ENCODE measurements at places on chromosomes 7 and 10. TPM values are rescaled to one million over a fixed set of nuclear protein-coding genes. Genes with fewer than 3 reads are reported as not detected.

Gene TMEM176A
- 82.9 TPM for total RNA-seq

Gene TRIM50
- total RNA-seq = 0.26 TPM

Gene AGK
- total RNA-seq = 22.4 TPM

Gene TAS2R4
- 2.1 TPM for total RNA-seq

Gene SEC61G
- total RNA-seq = 165 TPM

GRCh38 chr10:112335111-112335867 lies 38.6 kb upstream of the ACSL5 start:
- no peak for DNase-seq

GRCh38 chr7:82567356-82567755 lies 123.8 kb upstream of the CACNA2D1 start:
- DNase-seq = no peak

DNA sequence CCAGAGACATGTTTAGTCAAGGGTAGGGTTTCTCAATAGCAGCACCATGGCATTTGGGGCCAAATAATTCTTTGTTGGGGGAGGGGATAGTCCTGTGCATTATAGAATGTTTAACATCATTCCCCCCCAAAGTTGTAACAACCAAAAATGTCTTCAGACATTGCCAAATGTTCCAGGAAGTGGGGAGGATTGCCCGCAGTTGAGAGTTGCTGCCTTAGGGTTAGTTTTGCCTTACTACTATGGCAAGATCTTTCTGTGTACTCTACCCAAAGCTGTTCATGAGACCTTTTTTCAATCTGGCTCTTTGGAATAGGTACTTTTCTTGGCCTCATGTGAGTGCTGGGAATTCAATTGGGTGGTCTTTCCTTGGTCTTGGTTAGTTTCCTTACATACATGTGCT lies 34.1 kb downstream of the SAMD8 start:
- no peak for DNase-seq

DNA sequence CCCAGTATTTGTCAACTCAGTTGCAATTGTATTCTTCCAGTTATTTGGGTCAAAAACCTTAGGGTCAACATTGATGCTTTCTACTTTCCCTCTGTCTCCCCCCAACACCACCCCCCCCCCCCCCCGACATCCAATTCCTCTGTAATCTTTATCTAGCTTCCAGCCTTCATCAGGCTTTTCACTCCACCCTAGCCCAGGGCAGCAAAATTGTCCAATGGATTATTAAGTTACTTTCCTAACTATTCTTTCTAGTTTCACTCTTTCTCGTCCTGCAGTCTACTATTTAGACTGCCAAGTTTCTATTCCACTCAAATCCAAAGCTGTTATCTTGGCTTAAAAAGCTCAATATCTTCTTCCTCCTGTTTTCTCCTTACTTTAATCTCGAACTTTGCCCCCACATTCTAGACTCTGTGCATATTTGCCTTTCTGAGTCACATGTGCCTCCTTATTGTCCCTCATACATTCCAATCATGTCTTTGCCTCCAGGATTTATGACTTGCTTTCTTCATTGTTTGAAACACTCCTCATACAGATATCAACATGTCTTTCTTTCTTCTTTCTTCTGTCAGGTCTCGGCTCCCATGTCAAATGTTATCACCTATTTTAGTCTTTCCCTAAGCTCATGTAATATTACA lies 196.6 kb upstream of the TMEM196 start:
- DNase-seq = no peak

DNA sequence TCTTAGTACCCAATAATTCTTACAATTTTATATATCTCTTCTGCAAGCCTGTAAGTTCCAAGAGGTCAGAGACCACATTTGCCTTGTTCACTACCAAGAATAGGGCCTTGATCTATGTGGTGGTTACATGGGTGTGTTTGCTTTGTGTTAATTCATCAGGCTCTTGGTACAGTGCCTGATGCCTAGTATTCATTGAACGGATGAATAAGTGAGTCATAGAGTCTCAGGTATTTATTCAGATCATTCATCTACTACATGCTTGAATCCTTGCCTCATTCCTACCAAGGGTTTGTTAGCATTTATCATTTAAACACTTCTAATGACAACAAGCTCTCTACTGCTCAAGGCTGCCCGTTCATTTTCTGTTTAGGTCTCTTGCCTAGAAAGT lies 11.3 kb upstream of the SGPL1 start:
- DNase-seq = no peak

DNA sequence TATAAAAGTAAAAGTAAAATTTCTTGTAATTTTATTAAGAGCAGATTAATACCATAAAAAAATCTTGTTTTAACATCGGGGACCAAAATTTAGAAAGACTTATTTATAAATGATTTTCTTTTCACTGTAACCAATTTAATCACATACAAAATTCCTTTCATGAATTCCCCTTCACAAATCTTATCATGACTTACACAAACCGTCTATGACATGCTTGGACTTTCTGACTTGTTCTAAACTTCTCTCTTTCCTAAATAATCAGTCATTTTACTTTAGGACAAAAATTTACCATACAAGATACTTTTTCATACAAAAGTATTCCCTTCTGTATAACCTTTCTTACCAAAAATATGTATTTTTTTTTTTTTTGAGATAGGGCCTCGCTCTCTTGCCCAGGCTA lies 9.3 kb downstream of the CROT start:
- DNase-seq = no peak

- DNase-seq = no peak
Measured at GRCh38 chr10:13776861-13777311, 190.1 kb downstream of the PRPF18 start.

DNA sequence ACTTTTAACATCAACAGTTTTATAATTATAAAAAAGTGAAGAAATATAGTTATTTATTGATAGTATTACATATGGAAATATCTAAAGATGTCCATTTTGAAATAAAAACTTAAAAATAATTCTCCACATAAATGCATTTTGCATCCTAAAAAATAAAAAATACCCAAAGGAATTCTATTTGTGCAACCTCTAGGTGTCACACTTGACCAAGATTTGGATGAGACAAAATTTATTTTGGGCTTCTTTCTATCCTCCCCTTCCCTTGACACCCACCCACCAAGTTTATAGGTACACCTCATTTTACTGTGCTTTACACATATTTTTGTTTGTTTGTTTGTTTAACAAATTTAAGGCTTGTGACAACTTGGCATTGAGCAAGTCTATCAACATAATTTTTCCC lies 3.3 kb upstream of the THSD7A start:
- DNase-seq = no peak

DNA sequence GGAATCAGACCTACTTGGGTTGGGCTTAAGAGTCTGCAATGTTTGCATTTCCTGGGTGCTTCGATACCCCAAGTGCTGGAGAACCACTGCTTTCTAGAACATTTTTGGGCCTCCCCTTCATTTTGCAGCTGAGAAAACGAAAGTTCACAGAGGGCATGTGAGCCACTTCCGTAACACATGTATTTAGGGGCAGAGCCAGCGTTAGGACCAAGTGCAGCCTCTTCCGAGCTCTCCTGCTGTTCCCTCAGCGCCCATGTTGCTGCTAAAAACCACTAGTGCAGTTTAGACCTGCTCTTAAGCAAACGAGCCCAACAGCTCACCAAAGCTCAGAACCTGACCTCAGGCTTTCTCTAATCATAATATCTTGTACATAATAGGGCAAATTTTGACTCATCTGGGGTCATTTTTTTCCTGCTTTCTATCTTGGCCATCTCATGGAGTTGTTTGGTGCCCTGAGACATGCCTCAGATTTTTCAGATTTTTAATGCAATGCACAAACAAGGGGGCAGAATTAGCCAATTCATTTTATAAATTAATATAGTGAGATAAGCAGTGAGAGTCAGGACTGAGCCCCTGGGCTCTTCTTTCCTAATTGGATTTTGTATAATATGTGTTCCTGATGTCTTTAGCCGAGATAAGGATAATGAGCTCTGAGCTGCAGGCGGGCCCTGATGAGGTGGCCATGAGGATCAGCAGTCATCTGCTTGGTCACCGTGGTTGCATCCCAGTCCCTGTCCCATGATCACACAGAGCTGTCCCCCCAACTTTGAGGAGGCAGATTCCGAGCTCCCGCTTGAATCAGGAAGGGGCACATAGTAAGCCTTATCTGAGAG lies 12.9 kb downstream of the BAG3 start:
- no peak for DNase-seq

GRCh38 chr10:120573355-120573754 lies 116.3 kb downstream of the PLPP4 start:
- DNase-seq = no peak

DNA sequence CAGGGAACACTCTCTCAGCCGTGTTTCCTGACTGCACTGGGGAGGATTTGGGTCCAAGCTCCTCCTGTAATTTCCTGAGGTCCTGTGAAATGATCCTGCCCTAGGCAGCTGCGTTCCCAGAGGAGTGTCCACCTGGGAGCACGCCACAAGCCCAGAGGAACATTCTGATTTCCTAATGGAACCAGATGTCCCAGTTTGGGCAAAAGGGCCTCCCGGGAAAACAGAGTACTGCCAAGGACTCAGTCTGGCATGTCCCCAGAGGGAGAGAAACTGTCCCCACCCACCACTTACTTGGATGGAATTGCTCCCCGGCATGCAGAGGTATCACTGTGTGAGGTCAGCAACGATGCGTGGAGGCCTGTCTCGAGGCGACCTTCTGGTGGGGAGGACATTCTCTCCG lies 34.5 kb downstream of the ASB13 start:
- no peak for DNase-seq

DNA sequence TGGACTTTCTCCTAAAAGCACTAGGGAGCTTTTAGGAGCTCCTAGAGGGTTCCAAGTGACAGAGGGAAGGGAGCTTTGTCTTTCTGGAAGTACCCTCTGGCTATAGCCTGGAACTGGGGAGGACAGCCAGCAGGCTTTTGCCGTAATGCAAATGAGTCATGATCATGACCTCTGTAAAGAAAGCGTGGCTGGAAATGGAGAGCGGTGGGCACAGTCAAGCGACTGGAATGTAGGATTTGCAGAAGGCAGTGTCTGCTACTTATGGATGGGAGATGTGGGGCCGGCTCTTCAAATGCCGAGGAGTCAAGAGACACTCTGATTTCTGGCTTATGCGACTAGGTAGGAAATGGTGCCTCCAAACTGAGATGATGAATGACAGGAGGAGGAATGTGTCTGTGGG lies 34.6 kb upstream of the PLPP4 start:
- DNase-seq = no peak

DNA sequence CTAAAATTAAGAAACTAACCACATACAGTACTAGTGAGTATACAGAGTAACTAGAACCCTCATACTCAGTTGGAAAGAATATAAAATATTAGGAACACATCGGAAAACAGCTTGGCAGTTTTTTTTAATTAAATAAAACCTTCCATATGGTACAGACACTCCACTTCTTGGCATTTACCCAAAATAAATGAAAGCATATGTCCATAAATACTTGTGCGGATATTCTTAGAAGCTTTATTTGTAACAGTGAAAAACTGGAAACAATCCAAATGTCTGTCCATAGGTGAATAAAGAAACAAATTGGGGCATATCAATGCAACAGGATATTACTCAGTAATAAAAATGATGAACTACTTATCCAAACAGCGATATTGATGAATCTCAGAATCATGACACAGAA lies 410.0 kb downstream of the HTR7 start:
- DNase-seq = no peak

- no peak for DNase-seq
Measured at GRCh38 chr10:47283101-47283630, 16.8 kb upstream of the GDF10 start.

GRCh38 chr7:79182283-79182682 lies 271.2 kb downstream of the MAGI2 start:
- DNase-seq = no peak

DNA sequence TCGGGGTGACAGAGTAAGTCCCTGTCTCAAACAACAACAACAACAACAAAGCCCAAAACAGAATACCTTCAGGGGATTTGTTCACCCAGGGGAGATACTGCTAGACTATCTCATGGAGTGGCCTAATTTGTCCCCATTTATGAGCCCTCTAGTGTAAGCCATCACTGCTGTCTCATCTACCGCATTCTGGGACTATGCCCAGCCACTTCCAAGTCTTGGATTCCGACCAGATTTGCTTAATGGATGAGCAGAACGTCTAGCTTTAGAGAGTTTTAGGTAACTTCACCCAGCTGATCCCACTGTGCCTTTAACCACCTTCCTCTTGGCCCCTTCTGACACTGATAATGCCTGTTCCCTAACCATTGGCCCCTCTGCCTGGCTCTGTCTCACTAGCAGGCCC lies 47.1 kb downstream of the PAPSS2 start:
- DNase-seq = no peak

DNA sequence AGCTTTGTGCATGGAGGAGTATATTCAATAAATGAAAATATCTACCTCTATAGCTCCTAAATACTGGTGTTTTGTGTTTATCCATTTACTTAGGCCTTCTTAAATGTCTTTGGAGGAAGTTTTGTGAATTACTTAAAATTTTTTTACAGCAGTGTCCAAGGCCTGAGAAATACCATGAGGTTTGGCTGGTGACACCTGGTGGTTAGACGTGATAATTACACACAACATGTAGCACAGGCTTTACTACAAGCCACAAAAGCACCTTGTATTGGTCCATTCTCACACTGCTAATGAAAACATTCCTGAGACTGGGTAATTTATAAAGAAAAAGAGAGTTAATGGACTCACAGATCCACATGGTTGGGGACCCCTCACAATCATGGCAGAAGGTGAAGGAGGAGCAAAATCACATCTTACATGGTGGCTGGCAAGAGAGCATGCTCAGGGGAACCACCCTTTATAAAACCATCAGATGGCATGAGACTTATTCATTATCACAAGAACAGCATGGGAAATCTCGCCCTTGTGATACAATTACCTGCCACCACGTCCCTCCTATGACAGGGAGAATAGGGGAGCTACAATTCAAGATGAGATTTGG lies 20.6 kb downstream of the HYAL4 start:
- peak; percentile 25 for DNase-seq

DNA sequence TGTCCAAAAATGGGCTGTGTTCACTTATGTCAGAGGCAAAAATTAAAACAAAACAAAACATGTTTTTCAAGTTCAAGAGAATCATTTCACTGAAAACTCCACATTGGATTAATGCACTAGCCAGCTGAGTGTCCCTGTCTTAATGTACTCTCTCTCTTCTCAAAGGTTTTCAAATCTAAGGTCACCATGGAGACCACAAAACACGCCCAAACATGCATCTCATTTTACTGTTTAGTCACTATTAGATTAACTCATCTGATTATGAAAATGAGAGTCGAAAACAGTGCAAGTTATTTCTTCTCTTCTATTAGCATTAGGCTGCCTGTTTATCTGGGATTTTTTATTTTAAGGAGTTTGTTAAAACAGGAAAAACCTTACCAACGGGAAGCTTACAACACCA lies 70.8 kb upstream of the ASAH2 start:
- no peak for DNase-seq

DNA sequence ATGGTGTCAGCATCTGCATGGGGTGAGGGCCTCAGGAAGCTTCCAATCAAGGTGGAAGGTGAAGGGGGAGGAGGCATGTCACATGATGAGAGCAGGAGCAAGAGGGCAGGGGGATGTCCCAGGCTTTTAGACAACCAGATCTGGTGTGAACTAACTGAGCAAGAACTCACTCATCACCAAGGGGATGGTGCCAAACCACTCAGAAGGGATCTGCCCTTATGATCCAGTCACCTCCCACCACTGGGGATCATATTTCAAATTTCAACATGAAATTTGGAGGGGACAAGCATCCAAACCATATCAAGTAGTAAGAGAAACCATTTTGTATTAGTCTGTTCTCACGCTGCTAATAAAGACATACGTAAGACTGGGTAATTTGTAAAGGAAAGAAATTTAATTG lies 33.6 kb downstream of the THNSL1 start:
- DNase-seq = no peak
